ENCODE measurements at places on chromosomes 1 and 21.

DNA sequence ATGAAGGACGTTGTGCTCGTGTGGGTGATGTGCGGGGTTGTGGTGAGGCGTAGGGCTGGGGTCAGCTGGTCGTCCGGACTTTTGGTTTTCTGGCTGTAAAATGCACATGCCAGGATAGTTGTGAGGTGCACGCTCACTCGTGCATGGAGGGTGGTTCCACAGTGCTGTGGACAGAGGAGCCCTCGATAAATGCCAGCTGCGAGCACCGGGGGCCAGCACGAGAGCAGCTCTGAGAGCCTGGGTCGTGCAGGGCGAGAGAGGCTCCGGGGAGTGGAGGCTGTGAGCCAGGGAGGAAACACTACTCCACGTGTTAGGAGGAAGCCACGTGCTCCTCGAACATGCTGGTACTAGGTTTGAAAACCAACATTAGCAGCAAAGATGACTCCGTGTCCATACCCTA, 39.4 kb downstream of the COL18A1 start:
- no peak for DNase-seq

DNA sequence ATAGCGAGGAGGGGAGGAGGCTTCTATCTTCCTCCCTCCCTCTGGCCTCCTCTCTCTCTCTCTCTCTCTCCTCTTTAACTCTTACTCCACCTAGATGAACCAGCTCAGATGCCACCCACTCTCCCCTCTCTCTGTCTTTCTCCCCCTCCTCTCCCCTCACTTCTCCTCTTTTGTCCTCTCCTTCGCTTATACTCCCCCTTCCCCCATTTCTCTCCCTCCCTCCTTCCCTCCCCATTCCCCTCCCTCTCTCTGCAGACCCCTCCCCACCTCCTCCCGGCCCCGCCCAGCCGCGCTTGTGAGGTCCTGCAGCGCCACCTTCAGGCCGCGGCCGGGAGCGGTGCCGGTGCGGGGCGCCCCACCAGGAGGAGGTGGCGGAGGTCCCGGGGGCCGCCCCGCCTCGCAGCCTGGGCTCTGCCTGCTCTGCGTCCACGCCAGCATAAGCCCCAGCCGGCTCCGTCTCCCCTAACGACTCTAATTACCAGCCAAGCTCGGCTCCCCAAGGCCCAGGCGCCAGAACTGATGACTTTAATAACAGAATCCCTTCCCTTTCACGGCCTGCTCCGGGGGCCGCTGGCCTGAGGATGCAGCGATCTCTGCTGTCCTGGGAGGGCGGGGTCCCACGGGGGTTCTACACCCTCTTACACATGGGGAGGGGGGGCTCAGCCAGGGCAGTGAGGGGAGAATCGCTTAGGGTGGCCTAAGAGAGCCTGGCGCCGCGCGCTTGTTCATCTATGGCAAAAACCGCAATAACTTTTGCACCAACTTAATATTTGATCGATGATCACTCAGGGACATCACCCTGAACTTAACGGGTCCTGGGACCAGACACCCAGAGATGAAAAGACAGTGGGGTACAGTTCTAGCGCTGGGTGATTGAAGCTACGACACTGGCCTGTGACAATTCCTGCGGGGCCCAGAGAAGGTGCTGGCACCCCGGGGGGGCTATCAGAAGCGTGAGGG, 637.3 kb downstream of the MATN1 start:
- DNase-seq, result no peak

GRCh38 chr1:46618754-46619415, 2.3 kb upstream of the MOB3C start:
- no peak for DNase-seq

- no peak for DNase-seq
Measured at GRCh38 chr1:248736977-248737376, 18.6 kb downstream of the LYPD8 start.

- DNase-seq, result no peak
Measured at GRCh38 chr1:44630116-44630515, 44.2 kb downstream of the TMEM53 start.

DNA sequence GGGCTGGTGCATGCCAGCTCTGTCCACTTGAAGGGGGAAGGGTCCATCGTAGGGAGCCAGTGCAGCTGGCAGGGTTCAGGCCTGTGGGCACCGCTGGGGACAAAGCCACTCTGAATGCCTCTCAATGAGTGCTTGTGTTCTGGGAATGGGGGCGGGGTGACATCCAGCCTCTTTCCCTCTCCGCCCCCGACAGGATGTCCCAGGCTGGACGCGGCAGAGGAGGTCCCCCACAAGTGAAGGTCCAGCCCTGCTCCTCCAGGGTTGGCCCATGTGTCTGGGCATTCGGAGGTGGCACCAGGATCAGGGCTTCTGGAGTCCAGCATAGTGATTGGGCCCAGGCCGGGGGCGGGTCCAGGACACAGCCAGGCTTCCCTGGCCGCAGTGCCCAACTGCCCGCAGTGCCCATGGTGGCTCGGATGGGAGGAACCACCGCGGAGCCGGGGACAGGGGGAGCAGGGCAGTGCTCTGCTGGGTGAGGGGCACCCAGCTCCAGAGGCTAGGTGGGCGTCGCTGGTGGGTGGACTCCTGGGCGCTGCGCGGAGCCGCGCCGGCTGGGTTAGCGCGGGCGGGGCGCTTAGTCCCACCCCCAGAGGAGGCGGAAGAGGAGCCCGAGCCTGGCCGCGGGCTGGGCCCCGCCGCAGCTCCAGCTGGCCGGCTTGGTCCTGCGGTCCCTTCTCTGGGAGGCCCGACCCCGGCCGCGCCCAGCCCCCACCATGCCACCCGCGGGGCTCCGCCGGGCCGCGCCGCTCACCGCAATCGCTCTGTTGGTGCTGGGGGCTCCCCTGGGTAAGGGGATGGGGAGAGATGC, at the start of gene SHISA4:
SHISA4 (plus strand) TSS at position 617 of the 808 bp plus-strand sequence; CDS start at position 714, 97 bp downstream.
- DNase-seq, result no peak

GRCh38 chr1:225940385-225941151, 452 bp downstream of the LEFTY2 start:
- no peak for DNase-seq

DNA sequence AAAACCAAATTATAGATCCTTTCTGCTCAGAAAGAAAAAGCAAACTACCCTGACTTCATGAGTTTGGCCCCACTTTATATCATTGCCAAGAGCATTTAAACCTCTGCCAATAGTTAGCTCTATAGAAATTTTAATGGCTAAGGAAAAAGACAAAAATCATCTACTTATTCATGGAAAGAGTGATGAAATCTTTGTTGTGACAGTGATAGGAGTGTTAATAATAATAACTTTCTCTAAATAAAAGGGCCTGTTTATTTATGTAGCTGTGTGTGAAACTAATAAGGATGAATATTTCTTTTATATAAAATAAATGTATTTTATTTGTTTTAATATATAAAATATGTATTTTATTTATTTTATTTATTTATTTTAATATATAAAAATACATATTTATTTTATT, 6.4 kb downstream of the CHODL start:
- no peak for DNase-seq

DNA sequence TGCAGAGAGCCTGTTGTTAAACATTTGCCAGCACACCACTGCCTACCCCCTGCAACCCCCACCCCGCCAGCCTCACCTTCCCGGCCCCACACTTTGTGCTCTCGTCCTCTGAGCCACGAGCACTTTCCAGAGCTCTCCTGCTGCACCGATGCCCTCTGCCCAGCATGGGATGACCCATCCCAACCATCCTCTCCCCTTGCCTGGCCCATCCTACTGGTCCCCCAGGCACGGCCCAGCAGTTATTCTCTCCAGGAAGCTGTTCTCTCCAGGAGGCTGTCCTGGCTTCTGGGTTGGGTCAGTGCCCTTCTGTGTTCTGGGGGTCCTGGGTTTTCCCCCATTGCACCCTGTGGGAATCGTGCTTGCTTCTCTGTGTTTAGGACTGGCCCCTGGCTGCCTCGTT, 60.1 kb upstream of the ABCG1 start:
- no peak for DNase-seq

GRCh38 chr1:224781800-224782199, 147.7 kb upstream of the DNAH14 start:
- DNase-seq, result no peak

DNA sequence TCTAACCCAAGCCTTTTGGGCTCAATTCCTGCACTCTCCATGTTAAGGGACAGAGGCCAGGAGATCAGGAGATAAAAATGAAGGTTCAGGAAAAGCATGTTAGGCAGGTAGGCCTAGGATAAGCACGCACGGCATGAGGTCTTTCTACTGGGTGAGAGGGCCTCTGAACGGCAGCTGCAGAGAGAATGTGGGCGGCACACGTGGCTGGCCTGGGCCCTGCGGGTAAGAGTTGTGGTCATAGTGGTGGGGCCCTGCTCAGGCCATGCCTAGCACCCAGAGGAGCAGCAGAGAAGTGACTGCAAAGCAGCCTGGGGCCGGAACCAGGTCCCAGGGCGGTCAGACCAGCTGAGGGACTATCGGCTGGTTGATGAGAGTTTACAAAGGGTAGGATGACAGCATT, 7.5 kb upstream of the FOXO6 start:
- DNase-seq, result no peak

GRCh38 chr1:238334170-238334569, 443.4 kb upstream of the ZP4 start:
- no peak for DNase-seq

GRCh38 chr21:41490330-41490729, 17.6 kb downstream of the TMPRSS2 start:
- no peak for DNase-seq

- DNase-seq, result no peak
Measured at GRCh38 chr1:5891736-5892135, 100.5 kb downstream of the NPHP4 start.

DNA sequence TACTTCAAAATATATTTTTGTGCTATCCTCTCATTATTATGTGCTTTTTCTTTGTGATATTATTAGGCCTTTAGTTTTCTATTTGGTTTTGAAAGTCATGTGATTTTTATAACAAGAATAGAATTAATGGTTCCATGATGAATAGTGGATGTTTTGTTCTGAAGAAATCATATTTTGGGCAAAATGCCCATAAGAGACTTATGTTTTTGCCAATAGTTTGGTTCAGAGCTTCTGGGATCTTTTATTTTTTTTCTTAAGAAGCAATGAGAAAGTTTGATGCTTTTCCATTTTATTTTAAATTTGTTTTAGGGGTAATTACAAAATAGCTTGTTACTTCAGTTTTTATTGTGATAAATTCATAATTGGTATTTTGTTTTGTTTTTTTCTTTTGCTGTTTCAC, 49.8 kb downstream of the LYPLAL1 start:
- DNase-seq, result no peak

DNA sequence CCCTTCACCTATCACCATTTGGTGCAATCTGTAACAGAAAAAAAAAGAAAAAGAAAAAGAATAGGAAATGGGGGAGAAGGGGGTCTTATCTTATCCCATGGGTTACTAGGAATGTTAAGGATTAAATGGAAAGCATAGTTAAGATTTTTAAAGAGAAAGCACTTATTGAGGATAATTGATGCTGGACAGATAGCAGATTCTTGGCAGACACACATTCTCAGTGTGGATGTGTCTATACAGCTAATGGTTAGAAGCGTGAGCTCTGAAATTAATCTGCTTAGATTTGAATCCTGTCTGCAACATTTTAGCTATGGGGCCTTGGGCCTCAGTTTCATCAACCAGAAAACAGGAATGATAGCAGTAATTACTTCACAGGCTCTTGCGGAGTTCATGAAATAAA, 67.1 kb downstream of the SSBP3 start:
- no peak for DNase-seq

DNA sequence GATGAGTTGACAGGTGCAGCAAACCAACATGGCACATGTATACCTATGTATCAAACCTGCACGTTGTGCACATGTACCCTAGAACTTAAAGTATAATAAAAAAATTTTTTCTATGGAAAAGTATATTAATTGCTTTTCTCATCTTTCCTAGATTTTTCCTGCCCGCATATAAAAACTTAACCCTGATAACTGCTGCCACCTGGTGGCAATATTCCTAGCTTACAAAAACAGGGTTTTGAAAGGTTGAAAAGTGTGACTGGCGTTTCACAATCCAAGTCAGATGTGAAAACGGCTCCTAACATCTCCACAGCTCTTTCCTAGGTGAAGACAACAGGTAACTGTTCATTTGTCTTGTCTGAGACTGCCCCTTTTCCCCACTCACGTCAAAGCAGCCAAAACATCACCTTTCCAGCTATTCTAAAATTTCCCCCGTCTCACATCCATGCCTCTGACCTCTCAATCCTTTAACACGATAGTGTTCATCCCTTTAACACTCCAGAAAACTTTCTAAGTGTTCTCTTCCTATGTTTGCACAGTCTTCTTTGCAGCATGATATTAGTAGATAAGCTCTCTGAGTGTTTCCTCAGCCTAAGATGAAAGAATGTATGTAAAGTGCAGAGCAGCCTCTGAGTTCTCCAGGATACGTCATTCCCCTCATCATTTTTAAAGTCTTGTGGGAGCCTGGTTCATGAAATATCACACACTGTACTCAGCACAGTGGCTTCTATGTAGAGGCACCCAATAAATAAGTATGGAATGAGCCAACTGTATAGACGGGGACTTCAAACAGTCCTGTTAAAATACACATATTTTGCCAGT, 27.5 kb downstream of the OVGP1 start:
- DNase-seq, result peak; percentile 18

- no peak for DNase-seq
Measured at GRCh38 chr1:174657411-174657810, 209.6 kb downstream of the GPR52 start.

- no peak for DNase-seq
Measured at GRCh38 chr1:54782588-54782987, 18.3 kb upstream of the PARS2 start.

- DNase-seq, result no peak
Measured at GRCh38 chr1:39407510-39407895, 83.9 kb upstream of the BMP8A start.

DNA sequence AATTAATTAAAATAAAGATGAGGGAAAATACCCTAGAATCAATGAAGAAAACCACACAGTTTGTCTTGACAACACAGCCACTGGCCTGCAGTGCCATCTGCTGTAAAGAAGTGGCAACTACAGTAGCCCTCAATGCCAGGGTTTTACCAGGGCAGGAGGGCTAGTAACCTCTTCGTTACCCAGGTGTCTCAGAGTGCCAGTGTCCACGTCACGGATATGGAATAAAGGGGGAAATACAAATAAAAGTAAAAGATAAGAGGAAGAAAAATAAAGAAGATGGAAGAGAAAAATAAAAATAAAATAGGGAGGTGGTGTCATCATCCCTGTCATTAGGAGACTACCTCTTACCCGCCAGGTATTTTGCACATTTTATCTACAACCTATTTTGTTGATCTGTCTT, 14.2 kb upstream of the SLC44A3 start:
- peak; percentile 10 for DNase-seq

- DNase-seq, result no peak
Measured at GRCh38 chr1:20974069-20974468, 187.0 kb upstream of the HP1BP3 start.

- DNase-seq, result no peak
Measured at GRCh38 chr1:237282208-237282783, 240.3 kb downstream of the RYR2 start.
